NCI-H460 (cell line): ENCODE measurements at places on chromosomes 3 and 15. TPM values are rescaled to one million over a fixed set of nuclear protein-coding genes. Genes with fewer than 3 reads are reported as not detected.

GRCh38 chr15:78635346-78635745 is 5.7 kb downstream of the CHRNB4 start:
- no peak for DNase-seq

DNA sequence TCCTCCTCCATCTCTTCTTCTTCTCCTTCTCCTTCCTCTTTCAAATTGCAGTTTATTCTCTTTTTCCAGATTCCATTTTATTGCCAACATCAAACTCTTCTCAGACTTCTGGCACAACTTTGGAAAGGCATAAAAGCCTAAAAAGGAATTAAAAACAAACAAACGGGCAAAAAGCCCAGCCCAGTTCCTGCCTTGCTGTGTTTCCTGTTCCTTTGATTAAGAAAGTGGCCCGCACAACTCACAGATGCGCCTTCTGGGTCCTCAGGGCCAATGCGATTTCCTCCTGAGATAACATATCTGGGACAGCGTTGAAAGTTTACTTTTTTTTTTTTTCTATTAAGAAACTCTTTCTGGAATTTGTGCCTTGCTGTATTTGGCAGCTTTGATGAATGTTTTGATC is 158.7 kb upstream of the UBE3A start:
- no peak for DNase-seq

- DNase-seq, result no peak
Observed at GRCh38 chr15:73515527-73515926, 72.6 kb downstream of the REC114 start.

GOLGA8G gene
- total RNA-seq, result not detected in 2 replicates

DNA sequence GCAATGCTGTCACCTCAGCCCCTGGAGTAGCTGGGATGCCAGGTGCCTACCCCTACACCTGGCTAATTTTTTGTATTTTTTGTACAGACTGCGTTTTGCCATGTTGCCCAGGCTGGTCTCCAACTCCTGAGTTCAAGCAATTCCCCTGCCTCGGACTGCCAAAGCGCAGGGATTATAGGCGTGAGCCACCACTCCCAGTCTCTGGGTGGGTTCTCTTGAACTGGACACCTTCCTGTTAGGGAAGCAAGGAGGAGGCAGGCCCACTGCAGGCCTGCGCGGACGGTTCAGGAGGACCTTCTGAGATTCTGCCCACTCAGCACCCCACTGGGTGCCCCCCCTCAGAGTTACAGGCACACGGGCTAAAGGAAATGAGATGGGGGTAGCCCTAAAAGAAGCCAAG is 73.8 kb upstream of the HERC1 start:
- DNase-seq, result no peak

NOX5 gene
- total RNA-seq, result 0.23 and 0.64 TPM in 2 replicates
